ENCODE measurements at places on chromosomes 16 and 17.

- DNase-seq = no peak
These were observed 4.0 kb upstream of the ABCC3 start for GRCh38 chr17:50630524-50631194.

GRCh38 chr16:86508947-86509758 is 1.2 kb upstream of the FOXF1 start:
- DNase-seq = peak; percentile 60

DNA sequence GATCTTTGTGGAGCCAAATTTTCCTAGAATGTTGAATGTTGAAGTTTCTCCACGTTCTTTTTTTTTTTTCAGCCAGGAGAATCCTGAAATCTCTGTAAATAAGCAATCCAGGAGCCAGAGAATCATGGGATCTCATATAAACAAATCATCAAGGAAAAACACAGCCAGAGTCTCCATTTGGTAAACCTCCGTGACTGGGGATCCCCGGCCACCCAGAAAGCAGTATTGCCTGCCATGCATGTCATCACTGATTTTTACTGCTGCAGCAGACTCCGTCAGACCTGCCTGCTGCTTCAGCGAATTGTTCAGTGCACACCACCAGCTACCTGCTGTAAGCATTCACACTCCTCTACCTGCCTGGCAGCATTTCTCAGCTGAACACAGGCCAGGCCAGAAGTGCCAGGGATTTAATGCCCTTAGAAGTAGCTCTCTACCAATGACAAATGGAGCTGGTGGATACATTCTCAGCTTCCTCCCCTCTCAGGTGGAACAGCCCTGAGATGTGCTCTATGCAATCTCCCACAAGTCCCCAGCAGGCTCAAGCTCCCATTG is 158.6 kb downstream of the CYLD start:
- DNase-seq = no peak

GRCh38 chr16:28261942-28262341 is 30.4 kb upstream of the SBK1 start:
- no peak for DNase-seq

DNA sequence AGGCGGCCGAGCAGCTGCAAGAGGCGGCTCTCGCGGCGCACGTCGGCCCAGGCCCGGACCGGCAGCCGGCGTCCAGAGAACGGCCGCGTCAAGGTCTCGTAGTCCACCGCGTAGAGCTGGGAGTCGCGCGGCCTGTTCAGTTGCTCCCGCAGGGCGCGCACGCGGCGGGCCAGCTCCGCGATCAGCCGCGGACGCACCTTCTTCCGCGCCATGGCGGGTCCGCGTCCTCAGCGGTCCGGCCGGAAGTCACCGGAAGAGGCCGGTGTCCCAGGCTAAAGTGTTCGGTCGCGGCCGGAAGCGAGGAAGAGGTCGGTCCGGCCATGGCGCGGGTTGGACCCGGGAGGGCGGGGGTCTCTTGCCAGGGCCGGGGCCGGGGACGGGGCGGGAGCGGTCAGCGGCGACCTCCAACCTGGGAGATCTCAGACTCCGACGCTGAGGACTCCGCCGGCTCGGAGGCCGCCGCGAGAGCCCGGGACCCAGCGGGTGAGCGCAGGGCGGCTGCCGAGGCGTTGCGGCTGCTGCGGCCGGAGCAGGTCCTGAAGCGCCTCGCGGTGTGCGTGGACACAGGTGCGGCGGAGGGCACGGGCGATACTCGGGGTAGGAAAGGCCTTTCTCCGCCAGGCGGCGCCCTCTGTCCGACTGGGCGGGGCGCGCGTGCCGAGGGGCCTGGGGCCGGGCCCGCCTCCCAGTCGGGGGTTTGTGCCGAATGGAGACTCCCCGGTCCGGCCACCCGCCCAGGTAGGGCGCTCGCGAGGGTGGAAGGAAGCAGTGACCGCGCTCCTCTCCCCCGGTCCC is at the start of gene MRPS34:
TSS of gene MRPS34 (minus strand) at position 227 of the 795 bp plus-strand sequence. CDS start at position 212, 15 bp downstream.
- DNase-seq = peak; percentile 82

DNA sequence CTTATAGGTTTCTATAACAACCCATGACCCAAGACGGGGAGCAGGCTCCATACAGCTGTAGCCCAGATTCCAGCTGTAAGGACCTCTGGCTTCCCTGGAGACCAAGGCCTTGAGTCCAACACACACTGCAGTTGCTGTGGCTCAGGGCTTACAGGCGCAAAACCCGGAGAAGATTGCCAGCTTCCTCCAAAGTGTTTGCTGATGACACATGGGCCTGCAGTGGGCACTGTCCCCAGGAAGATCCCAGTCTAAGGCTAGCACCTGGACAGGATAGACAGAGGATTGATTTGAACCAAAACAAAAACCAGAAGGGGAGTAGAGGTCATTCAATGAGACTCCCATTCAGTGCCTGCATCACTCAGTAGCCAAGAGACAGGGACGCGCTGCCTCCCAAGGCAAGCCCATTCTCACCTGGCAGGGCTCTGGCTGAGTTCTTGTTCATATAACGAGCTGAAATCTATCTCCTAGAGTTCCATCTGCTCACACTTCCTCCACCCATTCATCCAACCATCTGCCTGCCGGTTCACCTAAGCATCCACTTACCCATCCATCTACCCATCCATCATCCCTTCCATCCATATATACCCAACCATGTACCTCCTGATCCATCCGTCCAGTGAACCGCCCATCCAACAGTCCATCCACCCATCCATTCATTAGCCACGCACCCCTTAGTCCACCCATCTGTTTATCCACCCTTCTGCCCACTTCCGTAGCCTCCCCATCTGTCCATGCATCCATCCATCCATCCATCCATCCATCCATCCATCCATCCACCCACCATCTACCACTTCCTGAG is 10.2 kb downstream of the RAB11FIP4 start:
- no peak for DNase-seq

DNA sequence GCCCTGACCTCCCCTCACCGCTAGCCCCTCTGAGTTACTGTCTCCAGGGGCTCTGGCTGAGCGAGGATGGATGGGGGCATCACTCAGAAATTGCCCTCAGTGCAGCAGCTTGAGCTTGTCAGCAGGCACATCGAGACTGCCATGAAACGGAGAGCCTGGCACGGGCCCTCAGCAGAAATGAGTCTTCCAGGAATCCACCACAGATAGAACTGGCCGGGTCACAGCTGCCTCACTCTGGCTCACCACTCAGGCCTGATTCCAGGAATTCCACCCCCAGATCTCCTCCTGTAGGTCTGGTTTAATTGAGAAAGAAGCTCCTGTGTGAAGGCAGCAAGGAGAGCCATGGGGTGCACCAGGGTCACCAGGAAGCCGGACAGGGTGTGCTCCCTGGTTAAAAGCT is 85.5 kb downstream of the GSG1L start:
- DNase-seq = no peak

- peak; percentile 91 for DNase-seq
These were observed 83.4 kb downstream of the GAS7 start for GRCh38 chr17:10114931-10115535.

DNA sequence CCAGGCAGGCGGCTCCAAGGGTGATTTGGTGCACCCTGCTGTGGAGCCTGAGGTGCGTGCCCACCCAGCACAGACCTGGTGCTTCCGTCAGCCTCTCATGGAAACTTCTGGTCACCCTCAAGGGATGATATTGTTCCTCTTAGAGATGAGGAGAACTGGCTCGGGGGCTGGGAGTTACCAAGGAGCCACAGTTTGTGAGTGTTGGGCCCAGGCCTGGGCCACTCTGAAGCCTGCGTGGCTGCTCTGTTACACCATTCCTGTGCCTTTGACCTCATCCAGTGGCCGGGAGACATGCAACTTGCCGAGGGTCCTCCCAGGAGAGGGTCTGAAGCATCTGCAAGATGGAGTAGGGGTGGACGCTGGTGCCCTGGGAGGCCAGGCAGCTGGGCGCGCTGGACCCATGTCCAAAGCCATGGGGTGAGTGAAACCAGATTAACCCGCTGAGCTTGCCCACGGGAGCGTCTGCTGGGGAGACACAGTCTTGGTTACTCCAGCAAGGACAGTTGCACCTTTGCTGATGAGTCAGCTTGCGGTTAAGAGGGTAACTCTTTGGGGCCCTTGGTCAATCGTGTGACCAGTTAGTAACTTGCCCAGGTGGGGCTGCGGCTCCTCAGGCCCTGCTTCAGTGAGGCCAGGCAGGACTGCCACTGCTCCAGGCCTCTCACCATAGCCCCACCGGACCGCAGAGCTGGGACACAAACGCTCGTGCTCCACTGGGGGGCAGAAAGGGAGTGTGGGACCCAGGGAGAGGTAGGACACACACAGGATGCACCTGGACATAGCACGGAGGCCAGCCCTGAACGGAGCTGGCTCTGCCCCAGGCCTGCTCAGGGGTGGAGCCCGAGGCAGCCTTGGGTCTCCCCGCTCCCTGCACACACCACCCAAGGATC is 7.5 kb downstream of the C16orf90 start:
- DNase-seq = no peak

DNA sequence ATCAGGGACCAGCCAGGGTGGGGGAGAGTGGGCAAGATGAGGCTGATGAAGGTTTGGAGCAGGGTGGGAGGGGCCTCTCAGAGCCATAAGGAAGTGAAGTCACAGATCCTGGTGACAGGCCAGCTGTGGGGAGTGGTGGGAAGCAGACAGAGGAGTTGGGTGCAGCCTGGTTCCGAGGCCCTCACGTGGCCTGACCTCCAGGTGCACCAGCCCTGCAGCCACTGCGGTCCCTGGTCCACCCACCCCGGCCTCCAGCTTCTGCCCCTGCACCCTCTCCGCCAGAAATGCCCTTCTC is 3.9 kb upstream of the ZFPM1 start:
- no peak for DNase-seq

- no peak for DNase-seq
These were observed 340.2 kb downstream of the HS3ST3B1 start for GRCh38 chr17:14641117-14641516.

DNA sequence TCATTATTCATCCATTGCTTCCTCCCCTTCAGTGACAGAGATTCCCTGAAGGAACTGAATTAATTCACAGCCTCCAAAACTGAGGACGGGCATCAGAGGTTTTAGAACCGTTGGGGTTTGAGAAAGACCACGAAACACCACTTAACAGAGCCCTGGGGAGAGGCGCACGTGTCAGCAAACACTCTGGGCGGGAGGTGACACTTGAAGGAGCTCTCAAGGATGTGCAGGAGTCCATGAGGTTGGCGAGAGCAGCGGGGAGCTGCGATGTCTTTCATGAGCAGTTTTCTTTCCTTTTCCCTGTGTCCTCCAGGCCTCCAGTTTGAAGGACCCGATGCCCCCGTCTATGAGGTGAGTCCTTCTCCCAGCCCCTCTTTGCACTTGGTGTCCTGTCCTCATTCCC is 23.7 kb downstream of the B4GALNT2 start:
- DNase-seq = no peak

DNA sequence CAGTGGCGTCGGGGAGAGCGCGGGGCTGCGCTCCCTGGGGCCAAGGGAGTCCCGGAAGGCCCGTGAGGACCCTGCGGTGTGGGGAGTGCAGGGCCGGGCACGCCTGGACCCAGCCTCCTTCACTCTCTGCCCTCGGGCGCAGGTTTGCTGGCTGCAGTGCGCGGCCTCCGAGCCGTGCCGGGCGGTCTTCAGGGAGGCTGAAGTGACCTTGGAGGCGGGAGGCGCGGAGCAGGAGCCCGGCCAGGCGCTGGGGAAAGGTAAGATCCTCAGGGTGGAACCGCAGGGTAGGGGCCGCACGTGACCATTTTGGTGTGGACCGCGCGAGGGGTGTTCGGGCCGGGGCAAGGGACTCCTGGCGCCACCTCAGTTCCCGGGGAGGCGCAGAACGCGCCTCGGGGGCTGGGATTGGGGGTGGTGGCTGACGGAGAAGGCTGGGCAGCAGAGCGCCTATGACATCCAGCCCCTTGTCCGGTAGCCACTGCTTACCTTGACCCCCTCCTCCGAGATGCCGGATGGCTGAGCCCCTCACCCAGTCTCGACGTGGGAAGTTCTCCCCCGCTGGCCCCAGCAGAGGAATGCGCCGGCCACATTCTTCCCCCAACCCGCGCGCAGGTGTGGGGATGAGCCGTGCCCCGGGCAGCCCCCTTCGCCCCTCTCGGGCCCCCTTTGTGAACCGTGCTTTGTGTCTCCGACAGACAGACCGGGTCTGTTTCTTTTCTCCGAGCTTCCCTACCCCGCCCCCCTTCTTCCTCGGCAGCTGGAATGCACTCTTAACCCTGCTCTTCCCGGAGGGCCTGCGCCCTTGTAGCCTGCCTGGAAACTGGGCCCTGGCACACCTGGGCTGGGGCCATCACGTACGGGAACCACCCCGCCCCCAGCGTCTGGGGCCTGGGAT is 631 bp downstream of the CDH3 start:
- no peak for DNase-seq

GRCh38 chr17:75514919-75515495 is 330 bp downstream of the CASKIN2 start:
- no peak for DNase-seq

DNA sequence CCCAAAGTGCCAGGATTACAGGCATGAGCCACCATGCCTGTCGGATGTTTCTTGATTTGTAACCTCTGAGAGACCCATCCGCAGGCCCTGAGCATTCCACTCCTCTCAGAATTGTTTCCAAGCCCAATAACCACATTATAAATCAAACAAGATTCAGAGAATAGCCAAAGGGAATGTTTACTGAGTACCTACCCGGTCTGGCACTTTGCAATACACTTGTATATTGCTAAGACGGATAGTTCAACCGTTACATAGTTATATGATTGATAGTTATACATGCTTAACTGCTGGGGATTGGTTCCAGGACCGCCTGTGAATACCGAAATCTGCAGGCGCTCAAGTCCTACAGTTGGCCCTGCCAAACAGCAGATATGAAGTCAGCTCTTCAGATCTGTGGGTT is 3.0 kb upstream of the KAT8 start:
- DNase-seq = no peak

GRCh38 chr16:12951392-12951791 is 50.0 kb downstream of the SHISA9 start:
- DNase-seq = no peak

DNA sequence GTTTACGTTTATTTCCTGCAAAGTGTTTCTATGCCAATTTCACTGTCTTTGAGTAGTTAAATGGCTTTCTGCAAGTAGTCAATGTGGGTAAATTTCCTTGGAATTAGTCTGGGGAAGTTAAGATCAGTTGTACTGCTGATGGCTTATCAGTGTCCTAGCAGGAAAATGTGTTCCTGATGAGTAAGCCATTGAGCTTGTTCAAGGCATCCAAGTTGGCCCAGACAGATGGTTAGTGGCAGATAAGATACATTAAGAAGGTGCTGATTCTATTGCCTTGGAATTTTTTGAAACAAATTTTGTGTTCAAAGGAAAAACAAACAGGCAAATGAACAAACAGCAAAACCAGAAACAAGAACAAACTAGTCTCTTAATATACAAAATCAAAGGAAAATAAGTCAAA is 258.4 kb downstream of the MAP2K6 start:
- peak; percentile 69 for DNase-seq

DNA sequence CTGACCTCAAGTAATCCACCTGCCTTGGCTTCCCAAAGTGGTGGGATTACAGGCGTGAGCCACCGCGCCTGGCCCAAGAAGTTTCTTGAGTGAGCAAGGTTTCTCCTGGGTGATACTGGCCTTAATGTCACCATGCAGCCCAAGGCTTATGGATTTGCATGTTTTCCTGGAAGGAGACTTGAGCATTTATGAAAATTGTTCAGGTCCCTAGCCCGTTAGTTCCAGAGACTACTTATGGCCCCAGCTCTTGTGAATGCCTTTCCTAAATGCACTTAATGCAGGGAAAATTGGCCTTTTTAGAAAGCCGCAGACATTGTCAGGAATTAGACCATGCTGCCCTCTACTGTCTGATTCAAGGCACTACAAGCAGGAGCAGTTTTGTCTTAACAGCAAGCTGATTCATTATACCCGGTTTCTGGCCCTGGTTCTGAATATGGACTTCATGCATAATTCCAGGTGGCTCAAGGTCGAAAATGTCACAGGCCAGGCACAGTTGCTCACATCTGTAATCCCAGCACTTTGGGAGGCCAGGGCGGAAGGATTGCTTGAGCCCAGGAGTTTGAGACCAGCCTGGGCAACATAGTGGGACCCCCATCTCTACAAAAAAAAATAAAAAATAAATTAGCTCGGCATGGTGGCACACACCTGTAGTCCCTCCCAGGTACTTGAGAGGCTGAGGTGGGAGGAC is 91.3 kb downstream of the SNX29 start:
- peak; percentile 76 for DNase-seq
